ENCODE measurements at places on chromosomes 6 and 20. TPM values are rescaled to one million over a fixed set of nuclear protein-coding genes. Genes with fewer than 3 reads are reported as not detected.

GHRH gene
- not detected for polyA plus RNA-seq

RBBP8NL gene
- polyA plus RNA-seq: not detected

ZSCAN26 gene
- polyA plus RNA-seq: 12.7 TPM

HCRTR2 gene
- polyA plus RNA-seq: not detected

SLC22A2 gene
- polyA plus RNA-seq: not detected

PDYN gene
- polyA plus RNA-seq: not detected

SAMD5 gene
- polyA plus RNA-seq: 5.9 TPM

CFAP61 gene
- polyA plus RNA-seq: not detected

CLPSL1 gene
- polyA plus RNA-seq: not detected

WFDC12 gene
- not detected for polyA plus RNA-seq

RSPO3 gene
- 0.85 TPM for polyA plus RNA-seq

DNA sequence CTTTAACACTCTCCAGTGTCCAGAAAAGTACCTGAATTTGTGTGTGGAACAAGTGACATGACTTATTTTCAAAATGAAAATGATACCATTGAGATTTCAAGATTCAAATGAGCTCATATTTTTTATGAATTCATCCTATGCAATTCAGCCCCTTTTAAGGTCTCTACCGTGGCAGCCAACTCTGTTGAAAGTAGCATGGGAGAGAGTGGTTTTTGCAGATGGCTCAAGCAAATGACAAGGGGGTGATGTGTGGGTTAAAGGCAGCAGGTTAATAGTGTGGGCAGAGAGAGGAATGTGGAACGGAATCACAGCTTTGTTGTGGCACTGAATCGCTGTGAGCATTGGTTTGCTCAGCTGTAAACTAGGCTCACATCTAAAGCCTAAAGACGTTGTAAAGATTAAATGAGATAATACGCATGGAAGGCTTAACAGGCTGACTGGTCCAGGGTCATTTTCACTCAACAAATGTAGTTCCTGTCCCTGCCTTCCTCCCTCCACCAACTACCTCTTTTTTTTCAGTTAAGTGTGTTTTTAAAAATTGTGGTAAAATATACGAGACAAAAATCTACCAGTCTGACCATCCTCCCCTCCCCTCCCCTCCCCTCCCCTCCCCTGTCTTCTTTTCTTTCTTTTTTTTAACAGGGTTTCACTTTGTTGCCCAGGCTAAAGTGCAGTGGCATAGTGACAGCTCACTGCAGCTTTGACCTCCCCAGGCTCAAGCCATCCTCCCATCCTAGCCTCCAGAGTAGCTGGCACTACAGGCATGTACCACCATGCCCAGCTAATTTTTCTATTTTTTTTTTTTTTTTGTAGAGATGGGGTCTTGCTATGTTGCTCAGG, 114.7 kb upstream of the ZNF217 start:
- DNase-seq: peak; percentile 92

- DNase-seq: no peak
Measured at GRCh38 chr6:27238010-27238983, 9.2 kb upstream of the PRSS16 start.

DNA sequence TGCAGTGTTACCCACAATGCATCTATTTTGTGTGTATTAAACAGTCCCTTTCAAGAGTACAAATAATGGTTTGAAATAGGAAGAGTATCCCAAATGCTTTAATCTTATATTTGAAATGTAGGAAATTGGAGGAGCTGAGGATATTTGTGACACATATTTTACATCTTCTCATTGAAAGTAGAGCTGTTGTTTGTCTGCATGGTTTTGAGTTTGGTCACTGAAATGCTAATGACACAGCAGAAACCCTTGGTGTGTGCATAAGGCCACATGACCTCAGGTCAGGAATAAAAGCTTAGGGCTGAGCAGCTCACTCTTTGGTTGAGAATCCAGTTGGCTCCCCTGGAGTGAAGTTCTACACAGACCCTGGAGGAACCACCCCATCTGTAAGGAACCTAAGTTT, 49.8 kb downstream of the TPD52L1 start:
- DNase-seq: no peak

GRCh38 chr20:17281478-17281877, 54.6 kb downstream of the PCSK2 start:
- peak; percentile 1 for DNase-seq

DNA sequence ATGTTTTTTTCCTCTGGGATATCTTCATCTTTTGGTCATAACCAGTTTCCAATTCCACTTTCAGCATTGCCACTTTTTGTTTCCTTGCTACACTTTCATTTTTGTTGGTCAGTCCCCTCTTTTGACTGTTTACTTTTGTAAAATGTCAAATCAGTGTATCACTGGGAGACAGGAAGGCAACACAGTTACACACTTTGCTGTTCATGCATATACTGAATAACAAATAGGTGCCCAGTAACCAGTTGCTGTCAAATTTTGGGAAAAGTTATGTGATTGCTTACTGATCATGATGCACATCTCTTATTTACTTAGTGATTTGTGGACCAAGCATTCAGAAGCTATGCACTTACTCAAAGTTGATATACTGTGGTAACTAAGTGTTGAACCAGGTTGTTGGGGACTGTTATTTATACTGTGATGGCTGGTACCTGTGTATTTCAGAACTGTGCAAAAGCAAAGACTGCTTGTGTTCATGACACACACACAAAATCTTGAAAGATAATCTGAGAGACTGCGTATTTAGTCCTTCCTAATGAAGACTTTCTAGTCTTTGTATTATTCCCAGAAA, 41.0 kb downstream of the ZNF292 start:
- DNase-seq: no peak

- DNase-seq: peak; percentile 78
Measured at GRCh38 chr6:19478992-19479391, 358.2 kb upstream of the ID4 start.

DNA sequence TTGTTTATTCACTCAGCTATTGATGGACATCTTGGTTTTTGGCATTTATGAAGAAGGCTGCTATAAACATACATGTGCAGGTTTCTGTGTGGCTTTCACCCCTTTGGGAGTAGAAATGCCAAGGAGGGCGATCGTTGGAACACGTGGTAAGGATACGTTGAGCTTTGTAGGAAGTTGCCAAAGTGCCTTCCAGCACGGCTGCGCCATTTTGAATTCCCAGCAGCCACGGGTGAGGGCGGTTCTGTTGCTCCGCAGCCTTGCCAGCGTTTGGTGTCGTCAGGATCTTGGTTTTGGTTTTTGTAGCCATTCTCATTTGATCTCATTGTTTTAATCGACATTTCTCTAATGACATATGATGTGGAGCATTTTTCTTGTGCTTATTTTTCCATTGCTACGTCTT, 21.8 kb downstream of the NTSR1 start:
- DNase-seq: no peak

DNA sequence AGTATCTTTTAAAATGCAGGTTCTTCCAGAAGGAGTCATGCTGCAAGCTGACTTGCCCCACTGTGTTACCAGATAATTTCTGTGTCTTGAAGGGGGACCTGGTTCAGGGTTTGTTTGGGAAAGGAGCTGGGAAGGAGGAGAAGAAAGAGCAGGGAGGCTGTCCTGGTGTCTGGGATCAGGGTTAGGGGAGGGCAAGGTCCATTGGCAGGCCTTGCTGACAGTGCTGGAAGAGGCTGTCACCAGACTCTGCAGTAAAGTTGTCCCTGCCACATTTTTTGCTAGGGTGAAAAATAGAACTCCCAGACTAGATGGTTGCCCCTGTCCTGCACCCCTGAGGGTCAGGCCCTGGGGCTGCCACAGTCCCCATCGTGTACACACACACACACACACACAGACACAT, 14.9 kb downstream of the GLP1R start:
- no peak for DNase-seq

DNA sequence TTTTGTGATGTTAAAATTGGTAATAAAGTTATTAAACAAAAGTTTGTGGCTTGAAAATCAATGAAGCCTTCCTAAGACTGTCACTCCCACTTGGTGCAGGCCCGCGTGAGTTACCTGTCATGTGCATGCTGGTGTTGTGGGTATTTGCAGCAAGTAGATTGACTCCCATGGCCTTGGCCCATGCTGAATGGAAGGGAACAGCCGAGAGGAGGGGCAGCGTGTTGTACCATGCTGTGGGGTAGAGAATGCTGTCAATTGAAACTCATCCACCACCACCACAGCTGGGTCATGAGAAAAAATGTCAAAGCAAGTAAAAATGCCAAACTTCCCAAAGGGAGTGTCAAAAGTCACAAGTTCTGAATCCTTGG, 12.7 kb upstream of the VNN1 start:
- DNase-seq: no peak

DNA sequence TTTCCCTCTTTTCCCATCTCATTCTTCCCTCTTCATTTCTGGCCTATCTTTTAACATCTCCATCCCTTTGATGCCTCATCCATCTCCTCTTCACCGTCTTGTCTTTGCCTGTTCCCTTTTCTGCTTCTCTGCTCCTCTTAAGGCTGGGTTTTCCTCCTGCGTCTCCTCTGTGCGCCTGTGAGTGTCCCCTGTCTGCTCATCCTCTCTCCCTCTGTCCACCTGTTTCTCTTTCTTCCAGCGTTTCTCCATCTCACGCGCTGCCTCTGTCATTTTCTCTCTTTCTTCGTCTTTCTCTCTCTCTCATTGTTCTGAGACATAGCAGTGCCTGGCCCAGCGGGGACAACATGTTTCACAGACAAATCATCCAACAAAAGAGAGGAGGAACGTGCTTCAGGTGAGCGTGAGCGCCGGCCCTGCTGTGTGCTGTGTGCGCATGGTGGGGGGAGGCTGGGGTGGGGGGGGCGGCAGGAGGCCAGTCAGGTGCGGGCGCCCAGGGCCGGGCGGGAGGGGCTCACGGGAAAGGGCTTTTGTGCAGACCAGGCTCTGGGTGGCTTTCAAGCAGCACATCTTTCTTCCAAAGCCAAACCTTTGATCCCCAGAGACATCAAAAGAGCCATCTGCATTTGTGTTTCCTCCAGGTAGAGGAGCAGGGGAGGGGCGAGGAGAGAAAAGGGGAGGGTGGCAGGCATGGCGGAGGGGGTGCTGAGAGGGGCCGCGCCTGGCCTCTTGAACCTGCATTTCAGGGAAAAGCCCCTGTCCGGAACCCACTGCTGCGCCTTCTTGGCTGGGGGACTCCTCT, 121.3 kb downstream of the VEGFA start:
- no peak for DNase-seq

- DNase-seq: no peak
Measured at GRCh38 chr6:113967777-113968176, 3.2 kb downstream of the HDAC2 start.

DNA sequence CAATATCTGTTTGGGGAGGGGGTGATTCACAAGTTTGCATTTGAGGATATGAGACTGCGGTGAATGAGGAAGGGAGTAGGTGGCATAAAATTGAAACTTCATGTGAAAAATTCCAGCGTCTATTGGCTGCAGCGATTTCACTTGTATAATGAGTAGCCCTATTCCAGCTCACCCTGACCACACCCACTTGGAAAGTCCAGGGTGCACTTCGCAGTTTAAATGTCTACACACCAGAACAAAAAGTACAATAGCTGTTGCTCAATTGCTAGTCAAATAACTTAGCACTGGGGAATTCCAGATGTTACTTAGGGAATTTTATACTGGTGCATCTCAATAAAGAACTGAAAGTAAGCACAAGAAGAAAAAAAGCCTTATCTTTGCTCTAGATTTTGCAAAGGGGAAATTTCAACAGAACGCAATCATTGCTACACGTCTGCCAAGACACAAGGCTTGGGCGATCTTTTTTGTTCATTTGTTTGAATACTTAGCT, 6.3 kb downstream of the TNFAIP3 start:
- DNase-seq: peak; percentile 86

- peak; percentile 20 for DNase-seq
Measured at GRCh38 chr6:13712599-13712898, 914 bp upstream of the RANBP9 start.

GRCh38 chr6:21593927-21594415, 420 bp downstream of the SOX4 start:
- DNase-seq: peak; percentile 74

DNA sequence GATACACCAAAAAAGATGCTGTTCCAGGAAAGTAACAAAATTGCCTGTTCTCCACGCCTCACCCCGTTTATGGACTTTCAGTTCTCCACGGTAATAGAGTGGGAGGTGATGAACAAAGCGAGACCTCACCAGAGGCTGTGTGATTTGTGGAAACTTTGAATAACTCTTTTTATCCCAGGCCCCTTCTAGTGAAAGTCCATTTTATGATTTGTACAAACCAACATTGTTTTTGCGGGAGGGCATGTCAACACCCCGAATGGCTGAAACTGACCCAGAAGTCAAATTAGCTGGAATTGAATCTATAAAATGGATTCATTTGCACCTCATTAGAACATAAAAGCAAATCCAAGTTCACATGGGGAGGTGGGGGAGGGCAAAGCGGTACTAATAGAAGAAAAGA, 517.8 kb downstream of the CDH26 start:
- DNase-seq: no peak

- no peak for DNase-seq
Measured at GRCh38 chr20:32231847-32232246, 24.2 kb downstream of the POFUT1 start.

DNA sequence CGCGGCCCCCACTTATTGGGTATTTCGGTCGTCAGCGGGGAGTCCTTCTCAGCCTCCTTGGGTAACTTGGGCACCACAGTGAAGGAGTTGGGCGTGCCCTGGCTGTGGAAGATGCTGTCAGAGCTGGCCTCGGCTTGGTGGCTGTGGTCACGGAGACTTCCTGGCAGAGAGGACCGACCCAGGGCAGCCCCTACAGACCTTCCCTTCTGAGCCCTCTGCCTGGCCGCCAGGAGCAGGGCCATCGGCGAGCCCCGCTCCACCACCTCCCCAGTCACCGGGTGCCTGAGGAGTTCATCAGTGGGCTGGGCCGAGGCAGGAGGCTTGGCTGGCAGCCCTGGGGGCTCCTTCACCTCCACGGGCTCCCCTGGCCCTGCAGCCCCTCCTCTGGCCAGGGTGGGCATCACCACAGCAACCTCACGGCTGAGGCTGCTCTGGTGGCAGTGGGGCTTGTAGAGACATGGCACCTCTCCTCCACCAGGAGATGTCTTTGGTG, 37.2 kb downstream of the C6orf132 start:
- DNase-seq: no peak

GRCh38 chr20:19937651-19938420, 79.3 kb upstream of the NAA20 start:
- DNase-seq: no peak

DNA sequence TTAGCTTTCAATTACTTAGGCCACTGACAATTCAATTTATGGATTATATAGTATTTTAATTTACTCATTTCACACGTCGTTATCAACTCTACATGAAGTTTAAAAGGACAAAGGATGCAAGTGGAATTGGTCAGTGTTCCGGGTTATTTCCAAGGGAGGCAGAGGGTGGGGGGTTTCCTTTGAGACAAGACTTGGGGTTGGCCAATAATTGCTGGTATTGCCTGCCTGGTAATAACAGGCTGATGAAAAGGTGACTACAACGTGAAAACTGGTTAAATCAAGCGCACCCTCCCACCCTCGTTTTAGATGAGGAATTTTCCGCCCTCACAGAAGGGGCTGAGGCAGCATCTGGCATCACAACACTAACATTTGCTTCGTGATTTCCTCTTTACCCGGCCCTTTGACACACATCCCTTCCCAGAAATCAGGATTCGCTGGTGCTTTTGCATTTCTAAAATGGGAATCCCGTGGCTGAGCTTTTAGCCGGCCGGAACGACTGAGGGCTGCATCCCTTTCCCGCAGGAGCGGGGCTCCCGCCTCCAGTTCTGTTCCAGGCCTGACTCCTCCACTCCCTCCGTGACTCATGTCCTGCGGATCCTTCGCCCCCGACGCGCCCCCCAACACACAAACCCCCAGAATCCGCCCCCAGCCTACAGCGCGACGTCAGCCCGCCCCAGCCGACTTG, 999 bp upstream of the PIM1 start:
- DNase-seq: no peak
